Left lung (tissue), 14 donors: ENCODE measurements at places on chromosomes 3 and 15. TPM values are rescaled to one million over a fixed set of nuclear protein-coding genes. Genes with fewer than 3 reads are reported as not detected.

Gene ELP6
- total RNA-seq: 26.8 TPM

Gene ZNF619
- 6.9 TPM for total RNA-seq

Gene TNNC1
- 30.7 TPM for total RNA-seq

Gene RYR3
- 0.47 TPM for total RNA-seq

Gene DNAH12
- 4.9 TPM for total RNA-seq

Gene GRAMD2A
- total RNA-seq: 20.7 TPM

Gene PROK2
- total RNA-seq: 18.1 TPM

Gene CILP
- total RNA-seq: 8.5 TPM

Gene NLGN1
- 4.3 TPM for total RNA-seq

Gene NOX5
- 0.16 TPM for total RNA-seq

Gene CDHR4
- 6.1 TPM for total RNA-seq

Gene DAZL
- total RNA-seq: not detected

Gene SEMA6D
- 5.9 TPM for total RNA-seq

Gene CEP19
- total RNA-seq: 3.1 TPM

Gene HHLA2
- total RNA-seq: 1.5 TPM
